Stimulated activated CD8-positive, alpha-beta memory T cell treated with anti-CD3 and anti-CD28 coated beads, Interleukin-4, amount 100 ng/mL, for 24 hours (primary cell): ENCODE measurements at places on chromosomes 11 and 22.

GRCh38 chr11:66495401-66495854 lies 15.0 kb upstream of the BBS1 start:
- DNase-seq = no peak

GRCh38 chr11:126136507-126136906 lies 73.8 kb upstream of the CDON start:
- DNase-seq = no peak

GRCh38 chr11:62574363-62575071 lies 826 bp upstream of the EEF1G start:
- no peak for DNase-seq

- DNase-seq = no peak
Observed at GRCh38 chr11:74371269-74372052, 26.8 kb downstream of the PGM2L1 start.

- no peak for DNase-seq
Observed at GRCh38 chr11:74085542-74085892, 76.6 kb upstream of the UCP3 start.

- no peak for DNase-seq
Observed at GRCh38 chr11:119759324-119759723, 30.3 kb upstream of the NECTIN1 start.

DNA sequence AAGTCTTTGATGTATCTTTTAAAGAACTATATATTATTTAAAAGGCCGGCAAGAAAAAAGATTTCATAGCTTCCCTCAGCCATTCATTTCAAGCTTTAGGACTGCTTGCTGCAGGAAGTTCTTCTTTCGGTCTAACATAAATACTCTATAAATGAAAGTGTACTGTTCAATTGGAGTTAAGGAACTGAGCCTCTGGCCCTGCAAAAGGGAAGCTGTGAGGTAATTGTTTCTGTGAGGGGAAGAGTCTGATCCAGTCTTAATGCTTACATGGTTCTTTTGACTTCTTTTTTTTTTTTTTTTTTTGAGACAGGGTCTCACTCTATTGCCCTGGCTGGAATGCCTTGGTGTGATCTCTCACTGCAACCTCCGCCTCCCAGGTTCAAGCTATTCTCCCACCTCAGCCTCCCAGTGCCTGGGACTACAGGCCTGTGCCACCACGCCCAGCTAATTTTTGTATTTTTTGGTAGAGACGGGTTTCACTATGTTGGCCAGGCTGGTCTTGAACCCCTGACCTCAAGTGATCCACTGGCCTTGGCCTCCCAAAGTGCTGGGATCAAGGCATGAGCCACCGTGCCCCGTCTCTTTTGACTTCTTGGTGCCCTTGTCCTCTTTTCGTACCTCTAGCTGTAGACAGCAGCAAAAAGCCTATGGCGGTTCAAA lies 4.7 kb upstream of the TRIM29 start:
- no peak for DNase-seq

DNA sequence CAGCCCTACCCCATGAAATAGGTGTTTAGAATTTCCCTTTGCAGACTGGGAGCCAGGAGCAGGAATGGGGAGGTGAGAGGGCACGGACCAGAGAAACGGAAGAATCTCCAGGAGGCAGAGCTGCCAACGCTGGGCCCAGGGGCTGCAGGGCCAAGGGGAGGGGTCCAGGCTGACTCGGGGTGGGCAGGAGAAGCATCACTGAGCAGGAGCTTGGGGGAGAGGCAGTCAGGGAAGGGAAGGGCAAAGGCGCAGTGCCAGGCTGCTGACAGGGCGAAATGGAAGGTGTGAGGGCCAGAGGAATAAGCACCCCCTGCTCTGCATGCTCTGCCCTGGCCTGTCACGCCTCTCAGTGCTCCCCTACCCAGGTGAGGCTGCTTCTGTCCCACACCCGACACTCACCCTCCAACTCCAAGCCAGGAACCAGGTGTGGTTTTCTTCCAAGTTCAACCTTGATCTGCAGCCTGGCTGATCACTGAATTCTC lies 14.5 kb downstream of the LRRC32 start:
- DNase-seq = no peak

DNA sequence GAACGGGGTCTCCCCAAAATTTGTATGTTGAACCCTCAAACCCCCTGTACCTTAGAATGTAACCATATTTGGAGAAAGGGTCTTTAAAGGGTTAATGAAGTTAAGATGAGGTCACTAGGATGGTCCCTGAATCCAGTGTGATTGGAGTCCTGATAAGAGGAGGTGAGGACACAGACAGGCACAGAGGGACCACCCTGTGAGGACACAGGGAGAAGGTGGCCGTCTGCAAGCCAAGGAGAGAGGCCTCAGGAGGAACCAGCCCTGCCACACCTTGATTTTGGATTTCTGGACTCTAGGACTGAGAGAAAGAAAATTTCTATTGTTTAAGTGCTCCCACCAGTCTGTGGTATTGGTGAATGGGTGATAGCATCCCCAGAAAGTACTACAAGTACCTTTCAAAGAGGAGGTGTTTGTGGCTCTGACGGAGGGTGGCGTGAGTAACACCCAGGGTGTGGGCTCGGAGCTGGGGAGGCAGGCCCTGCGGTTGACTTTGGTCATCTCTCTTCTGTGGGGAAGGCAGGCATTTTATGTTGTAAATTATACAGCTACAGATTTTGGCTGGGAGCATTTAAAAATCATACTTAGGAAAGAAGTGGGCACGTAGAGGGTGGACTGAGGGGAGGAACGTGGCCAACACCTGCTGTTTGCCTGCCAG lies 13.8 kb downstream of the MRGPRF start:
- no peak for DNase-seq

DNA sequence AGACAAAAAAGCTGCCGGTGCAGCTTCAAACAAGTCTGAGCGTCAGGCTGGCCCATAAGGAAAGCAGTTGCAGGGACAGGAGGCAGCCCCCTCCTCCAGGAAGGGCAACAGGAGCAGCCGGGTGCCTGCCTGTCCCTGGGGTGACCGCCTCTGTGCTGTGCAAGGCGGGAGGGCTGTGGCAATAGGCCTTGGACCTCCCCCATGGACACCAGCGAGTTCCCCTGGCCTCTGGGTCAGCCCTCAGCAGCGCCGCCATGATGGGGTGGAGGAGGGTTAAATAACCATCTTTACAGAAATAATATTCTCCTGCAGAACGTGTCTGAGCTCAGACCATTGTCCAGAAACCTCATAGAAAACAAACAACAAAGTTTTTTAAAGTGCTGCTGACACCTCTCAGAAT lies 3.3 kb upstream of the TMPRSS4 start:
- no peak for DNase-seq

GRCh38 chr11:213111-213510 lies 5.6 kb downstream of the RIC8A start:
- DNase-seq = no peak

GRCh38 chr11:93545566-93545965 lies 2.4 kb upstream of the SMCO4 start:
- DNase-seq = no peak

DNA sequence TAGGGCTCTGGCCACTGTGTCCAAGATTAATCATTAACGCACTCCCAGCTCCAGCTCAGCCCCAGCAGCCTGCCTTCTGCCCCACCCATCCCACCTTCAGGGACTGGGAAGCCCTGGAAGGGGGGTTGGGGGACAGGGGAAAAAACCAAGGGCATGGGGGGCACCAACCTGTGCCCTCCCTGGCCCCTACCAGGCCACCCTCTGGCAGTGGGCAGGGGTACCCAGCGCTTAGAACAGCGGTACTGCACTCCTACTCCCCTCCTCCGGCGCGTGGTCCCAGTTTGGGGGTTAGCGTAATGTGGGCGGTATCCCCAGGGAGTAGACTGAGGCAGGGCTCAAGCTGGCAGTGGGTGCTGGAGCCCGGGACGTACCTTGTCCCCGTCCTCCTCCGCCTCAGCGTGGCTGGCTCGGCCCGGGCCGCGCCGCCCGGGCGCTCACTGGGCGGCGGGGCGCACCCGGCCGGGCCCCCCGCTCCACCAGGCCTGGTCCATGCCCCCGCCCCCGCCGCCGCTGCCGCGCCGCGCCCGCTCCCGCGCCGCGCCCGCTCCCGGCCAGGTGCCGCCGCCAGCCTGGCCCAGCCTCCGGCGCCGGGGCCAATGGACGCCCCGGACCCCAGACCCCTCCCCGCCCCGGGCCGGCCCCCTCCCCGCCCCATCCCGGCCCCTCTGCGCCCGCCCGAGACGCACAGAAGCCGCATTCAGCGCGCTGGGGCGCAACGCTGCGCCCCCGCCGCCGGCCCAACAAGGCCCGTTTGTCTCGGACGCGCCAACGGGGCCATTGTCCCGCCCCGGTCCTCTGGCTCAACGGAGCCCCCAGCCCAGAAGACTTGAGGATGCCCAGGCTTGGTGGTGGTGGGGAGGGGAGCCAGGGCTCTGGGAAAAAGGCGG lies at the start of gene GAL3ST1:
TSS of gene GAL3ST1 (minus strand) at position 571 of the 887 bp plus-strand sequence. CDS start 17,273 bp downstream, outside the sequence.
- no peak for DNase-seq

- no peak for DNase-seq
Observed at GRCh38 chr11:132650969-132651720, 881.2 kb downstream of the OPCML start.

DNA sequence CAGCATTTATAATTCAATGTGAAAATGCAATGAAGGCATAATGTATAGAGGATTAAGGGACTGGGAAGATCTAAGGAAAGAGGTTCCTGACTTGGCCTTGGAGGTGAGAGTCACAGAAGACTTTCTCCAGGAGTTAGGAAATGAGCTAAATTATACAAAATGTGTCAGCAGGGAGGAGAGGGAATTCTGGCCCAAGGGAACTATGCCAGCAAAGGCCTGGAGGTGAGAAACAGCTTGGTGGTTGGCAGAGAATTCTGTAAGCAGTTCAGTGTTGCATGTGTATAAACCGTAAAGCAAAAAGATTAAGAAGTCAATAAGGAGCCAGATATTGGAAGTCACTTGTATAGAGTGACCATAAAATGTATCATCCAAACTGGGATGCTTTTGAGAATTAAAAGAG lies 142.2 kb upstream of the SESN3 start:
- no peak for DNase-seq

DNA sequence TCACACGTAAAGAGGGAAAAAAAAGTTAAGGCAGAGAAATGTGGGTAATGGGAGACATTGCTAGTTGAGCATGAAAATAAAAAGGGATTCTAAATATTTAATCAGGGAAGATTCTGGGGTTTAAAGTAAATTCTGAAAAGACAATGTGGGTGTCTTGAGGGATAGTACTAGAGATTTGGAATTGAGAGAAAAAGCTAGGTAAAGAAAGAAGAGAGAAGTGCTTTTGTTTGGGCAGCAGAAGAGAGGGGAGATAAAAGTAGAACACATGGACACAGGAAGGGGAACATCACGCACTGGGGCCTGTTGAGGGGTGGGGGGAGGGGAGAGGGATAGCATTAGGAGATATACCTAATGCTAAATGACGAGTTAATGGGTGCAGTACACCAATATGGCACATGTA lies 3.5 kb upstream of the YPEL4 start:
- DNase-seq = no peak

DNA sequence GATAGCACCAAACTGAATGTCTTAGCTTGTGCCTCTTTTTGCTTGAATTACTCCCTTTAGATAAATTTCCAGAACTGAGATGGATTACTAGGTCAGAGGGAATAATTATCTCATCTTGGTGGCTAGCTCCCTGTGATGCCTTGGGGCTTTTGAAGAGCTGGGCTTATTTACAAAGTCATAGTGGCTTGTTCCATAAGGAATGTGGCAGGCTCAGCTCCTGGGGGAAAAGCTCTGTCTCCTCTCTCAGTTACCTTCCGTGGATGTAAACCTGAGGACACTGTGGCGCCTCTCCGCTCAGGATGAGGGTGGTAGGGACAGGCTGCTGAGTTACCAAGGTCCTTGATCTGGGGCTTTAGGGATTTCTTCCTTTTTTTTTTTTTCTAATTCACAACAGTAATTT lies 121.7 kb downstream of the PARVA start:
- no peak for DNase-seq

GRCh38 chr22:17945888-17946648 lies 78.3 kb downstream of the MICAL3 start:
- DNase-seq = no peak

DNA sequence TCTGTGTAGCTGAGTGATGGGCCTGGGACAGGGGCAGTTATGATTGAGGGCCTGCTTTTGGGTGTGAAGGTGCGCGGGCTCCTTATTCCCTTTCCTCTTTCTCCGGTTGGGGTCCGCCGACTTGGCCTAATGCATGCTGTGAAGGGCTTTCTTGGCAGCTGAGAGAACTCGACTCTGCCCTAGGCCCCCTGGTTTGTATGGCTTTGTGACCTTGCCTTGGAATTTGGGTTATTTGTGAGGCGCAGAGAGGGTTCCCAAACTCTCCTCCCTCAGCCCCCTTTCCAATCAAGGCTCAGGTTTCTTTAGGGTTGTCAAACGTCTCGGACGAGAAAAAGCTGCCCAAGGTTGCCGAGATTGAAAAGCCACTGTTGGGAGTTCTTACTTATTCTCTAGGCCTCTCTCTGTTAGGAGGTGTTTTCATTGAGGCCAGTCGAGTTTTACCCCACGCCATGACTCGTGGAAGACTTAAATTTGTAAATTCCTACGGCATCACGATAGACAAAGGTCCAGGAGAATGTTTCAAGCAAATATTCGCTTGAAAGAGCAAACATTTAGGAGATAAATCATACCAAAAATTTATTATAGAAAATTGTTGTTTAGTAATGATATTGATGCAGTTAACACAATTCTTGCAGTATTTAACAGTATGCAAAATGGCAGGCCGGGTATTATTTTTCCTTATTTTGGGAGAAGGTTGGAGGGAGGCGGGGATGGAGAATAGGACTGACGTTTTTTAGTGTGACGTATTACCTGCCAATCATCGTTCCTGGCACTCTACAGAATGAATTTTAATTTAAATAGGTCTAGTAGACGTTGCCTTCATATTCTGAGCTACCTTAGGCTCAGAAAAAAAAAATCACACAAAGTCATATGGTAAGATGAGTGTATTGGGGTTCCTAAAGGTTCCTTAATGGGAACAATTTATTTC lies 689 bp downstream of the PDHX start:
- DNase-seq = no peak

- DNase-seq = peak; percentile 91
Observed at GRCh38 chr22:41697126-41697775, 2.1 kb upstream of the MEI1 start.

- DNase-seq = no peak
Observed at GRCh38 chr11:35089666-35090065, 49.3 kb upstream of the CD44 start.

DNA sequence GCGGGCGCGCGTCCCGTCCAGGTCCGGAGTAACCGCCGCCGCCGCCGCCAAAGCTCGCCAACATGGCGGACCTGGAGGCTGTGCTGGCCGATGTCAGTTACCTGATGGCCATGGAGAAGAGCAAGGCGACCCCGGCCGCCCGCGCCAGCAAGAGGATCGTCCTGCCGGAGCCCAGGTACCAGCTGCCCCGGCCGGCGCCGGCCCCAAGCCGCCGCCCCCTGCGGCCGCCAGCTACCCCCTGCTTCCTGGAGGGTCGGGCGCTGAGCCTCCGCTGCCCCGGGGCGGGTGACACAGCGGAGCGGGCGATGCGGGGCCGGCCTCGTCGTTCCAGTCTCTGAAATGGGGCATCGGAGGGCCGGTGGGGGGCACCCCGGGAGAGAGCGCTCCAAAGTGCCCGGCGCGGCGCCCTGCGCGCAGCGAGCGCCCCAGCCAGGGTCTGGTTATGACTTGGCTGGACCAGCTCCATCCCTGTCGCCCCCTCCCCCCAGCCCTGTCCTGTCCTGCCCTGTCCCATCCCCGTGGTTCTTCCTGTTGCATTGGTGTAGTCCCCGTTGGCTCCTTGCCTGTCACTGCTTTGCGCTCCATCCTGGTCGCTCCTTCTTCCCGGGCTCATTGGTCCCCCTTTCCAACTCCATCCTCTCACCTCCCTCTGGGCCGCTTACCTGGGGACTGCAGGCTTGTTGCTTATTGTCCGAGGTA lies 653 bp downstream of the GRK3 start:
- DNase-seq = peak; percentile 1

- no peak for DNase-seq
Observed at GRCh38 chr22:48489551-48490499, 1337.8 kb downstream of the BRD1 start.

GRCh38 chr11:102144357-102145355 lies 34.4 kb downstream of the YAP1 start:
- DNase-seq = no peak

- no peak for DNase-seq
Observed at GRCh38 chr11:30852091-30852490, 265.9 kb upstream of the MPPED2 start.
